GM12891 (cell line): ENCODE measurements at places on chromosomes 7 and 10.

- no peak for DNase-seq
These were observed 129.7 kb upstream of the VWC2 start for GRCh38 chr7:49643736-49644135.

GRCh38 chr10:133349577-133350011 lies 2.4 kb downstream of the PRAP1 start:
- no peak for DNase-seq

GRCh38 chr7:83429493-83429892 lies 219.4 kb downstream of the SEMA3E start:
- DNase-seq, result no peak

DNA sequence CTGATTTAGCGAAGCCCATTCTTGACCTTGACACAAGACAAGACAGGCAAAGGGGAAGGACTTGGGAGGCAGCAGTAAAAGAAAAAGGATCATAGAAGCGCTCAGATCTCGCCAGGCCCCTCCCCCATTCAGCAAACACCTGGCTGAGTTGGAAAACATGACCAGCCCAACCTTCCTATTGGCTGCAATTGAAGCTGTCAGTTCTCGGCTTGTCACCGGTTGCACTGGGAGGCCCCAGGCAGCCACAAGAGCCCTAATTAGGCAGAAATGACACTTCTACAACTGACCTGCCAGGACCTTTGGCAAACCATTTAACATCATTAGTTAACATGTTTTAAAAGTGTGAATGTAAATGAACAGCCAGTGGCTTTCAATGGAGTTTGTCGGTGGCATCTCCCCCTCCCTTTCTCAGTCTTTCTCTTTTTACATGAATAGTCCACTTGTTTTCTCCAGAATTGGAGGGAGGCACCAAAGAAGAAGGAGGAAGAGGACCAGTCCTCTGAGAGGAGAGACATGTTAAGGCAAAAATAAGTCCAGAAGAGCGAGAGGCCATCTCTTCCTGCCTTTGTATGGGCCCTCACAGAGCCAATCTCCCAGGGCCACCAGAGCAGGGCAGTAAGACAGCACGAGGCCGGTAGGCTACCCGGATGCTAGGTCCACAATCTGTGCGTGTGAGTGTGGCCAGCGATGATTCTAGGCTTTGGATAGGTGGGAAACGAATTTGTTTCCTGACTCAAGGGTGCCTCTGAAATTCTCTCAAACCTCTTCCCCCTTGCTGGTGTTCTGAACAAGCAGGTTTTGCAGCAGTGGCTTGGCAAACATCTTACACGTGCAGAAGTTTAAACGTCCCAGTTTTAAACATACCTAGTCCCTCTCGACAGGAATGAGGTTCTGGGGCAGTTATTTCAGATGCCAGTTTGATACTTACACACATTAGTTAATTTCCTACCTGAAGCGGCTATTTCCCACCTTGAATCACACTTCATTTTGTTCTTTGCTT lies 15.0 kb upstream of the ENO4 start:
- DNase-seq, result no peak

GRCh38 chr10:114304017-114304570 lies 65.0 kb downstream of the VWA2 start:
- peak; percentile 63 for DNase-seq

GRCh38 chr10:122541541-122542002 lies 19.0 kb upstream of the DMBT1 start:
- no peak for DNase-seq
